ENCODE measurements at places on chromosomes 6 and 20.

- no peak for DNase-seq
These were observed 23.2 kb downstream of the HLA-A start for GRCh38 chr6:29965563-29965872.

GRCh38 chr6:87623248-87623647 is 33.3 kb downstream of the ORC3 start:
- DNase-seq, result no peak

- DNase-seq, result no peak
These were observed 621.9 kb downstream of the GRIK2 start for GRCh38 chr6:102015431-102015830.

DNA sequence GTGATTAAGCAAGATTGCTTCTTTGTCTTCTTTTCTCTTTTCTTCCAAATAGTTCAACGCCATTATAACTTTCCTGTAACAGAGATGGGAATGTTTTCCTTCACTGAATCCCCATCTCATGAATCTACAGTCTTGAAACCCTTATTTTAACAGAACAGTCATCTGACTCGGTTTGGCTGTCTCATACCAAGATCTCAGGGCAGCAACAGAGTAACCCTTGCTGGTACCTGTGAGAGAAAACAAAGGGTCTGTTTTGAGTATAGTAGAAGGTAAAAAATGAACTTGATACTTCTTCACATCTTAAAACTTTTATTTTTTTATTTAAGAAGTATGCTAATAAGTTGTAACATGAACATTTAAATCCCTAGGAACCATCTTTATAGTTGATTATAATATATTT is 19.6 kb upstream of the DSE start:
- DNase-seq, result no peak

DNA sequence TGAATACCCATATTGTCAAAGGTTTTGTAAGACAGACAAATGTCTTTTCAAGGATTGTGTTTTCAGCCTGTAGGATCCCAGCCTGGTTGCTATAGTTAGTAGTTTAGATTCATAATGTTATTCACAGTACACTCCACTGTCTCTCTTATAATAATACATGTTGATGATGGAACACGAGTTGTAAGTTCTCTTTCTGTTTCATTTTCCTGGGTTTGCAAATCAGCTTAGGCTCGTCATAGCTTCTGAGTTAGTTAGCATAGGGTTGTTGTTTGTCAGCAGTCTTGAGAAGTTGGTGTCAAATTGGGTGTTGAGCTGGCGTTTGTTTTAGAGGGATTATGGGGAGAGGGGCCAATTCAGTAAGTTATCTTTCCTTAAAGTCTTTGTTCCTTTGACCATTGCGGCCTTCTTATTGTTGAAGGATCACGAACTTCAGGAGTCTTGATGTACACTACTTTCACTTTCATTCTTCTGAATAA is 45.8 kb downstream of the QKI start:
- DNase-seq, result no peak

DNA sequence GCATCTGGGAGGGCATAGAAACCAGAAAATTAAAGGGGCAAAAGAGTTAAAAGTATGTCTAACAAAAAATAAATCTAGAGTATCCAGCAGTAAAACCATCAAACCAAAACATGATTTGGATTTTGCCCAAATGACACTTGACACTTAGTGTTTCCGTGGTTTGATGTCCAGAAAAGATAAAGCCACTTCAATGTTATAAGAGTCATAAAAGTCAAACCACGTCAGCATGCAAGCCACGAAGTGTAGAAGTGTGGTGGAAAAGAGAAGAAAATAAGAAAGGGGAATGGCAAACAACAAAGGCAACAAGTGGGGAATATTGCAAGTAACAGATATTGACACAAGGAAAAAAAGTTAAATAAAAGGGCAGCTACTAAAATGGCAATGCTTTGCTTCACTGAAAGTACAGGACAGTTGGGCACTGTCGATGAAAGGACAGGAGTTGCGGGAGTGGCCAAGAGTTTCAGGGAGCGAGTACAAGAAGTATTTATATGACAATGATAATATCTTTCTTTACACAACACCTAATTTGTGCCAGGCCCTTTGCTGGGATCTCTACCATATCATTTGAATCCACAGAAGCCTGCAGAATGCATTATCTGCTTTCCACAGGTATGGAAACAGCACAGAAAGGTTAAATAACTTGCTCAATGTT is 6.3 kb upstream of the HDDC2 start:
- no peak for DNase-seq

DNA sequence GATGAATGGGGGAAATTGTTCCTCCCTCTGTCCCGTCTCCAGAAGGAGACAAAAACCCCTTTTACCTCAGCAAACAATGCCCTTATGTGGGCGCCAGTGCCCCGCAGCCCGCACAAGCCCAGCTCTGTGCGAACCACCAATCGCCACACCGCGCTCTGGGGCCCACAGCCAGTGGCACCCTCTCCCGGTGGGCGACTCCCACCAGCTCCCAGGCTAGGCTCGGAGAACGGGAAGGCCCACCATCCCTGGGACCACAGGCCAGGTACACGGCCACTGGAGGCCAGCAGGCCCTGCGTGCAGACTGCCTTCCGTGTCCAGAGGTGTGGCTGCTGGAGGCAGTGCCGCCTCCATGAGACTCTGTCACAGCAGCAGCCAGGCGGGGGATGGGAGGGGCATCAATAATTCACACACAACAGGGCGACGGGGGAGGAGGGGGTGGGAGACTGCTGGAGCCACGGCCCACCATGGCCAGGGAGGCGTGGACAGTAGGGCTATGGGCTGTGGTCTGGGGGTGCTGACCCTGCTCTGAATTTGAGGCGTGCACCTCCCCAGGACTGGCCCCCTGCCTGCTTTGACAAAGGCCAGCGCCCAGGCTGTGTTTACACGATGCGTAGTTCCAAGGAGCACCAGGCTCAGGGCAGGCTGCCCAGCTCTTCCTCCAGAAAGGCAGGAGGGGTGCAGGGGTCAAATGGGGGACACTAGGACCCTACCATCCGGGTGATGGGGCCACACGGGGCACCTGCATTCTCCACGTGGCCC is 105.7 kb downstream of the ASXL1 start:
- no peak for DNase-seq

GRCh38 chr20:32470025-32470861 is 112.1 kb downstream of the ASXL1 start:
- no peak for DNase-seq

DNA sequence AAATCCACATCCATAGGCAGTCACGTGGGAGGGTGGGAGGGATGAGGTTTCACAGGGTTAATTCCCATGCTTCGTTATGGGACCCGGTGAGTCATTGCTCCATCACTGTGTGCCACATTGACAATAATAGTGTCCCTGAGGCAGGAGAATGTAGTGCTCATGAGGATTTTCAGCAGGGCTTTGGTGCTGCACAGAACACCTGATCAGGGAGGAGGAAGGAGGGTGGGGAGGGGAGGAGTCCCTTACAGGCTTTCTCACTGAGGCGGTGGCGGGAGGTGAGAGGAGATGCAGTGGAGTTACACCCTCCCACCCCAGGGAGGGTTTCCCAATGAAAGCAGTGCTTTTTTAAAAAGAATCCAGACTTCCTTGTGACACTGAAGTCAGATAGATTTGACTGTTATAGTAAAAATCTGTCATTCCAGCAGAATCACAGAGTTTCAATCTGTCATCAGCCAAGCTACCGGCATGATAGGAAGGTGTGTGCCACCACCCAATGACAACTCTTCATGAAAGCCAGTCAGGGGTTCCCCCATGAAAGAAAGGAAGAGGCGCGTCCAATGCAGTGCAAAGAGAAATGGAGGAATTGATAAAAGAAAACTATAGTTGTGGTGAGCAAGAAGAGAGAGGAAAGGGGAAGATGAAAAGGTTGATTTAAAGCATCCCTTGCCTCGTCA is 144.8 kb downstream of the TBC1D7 start:
- DNase-seq, result no peak

DNA sequence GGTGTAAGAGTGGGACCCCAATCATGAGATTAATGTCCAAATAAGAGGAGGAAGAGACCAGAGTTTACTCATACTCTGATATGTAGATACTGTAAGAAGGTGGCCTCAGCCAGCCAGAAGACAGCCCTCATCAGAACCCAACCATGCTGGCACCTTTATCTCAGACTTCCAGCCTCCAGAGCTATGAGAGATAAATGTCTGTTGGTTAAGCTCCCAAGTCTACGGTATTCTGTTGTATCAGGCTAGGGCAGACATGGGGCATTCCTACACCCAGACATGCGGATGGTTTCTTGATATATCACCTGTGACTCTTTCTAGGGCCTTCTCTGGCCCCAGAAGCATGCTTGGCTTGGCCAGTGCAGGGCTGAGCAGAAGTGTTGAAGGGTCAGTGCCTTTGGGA is 247.4 kb upstream of the RIN2 start:
- no peak for DNase-seq

DNA sequence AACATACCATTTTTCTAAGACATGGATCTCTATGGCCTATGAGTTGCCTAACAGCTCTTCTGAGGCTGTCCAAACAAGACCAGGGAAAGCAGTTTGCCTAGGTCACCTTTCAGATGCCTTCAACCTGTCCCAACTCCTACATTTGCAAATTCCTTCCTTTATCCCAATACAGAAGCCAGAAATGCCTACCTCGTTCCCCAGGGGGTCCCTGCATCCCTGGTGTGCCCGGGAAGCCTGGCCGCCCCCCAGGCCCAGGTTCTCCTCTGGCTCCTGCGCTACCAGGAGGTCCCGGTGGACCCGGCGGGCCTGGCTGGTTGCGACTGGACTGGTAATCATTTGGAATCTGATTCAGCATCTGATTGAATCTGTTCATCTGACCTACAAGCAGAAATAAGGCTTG is 115.9 kb downstream of the COL12A1 start:
- DNase-seq, result no peak

DNA sequence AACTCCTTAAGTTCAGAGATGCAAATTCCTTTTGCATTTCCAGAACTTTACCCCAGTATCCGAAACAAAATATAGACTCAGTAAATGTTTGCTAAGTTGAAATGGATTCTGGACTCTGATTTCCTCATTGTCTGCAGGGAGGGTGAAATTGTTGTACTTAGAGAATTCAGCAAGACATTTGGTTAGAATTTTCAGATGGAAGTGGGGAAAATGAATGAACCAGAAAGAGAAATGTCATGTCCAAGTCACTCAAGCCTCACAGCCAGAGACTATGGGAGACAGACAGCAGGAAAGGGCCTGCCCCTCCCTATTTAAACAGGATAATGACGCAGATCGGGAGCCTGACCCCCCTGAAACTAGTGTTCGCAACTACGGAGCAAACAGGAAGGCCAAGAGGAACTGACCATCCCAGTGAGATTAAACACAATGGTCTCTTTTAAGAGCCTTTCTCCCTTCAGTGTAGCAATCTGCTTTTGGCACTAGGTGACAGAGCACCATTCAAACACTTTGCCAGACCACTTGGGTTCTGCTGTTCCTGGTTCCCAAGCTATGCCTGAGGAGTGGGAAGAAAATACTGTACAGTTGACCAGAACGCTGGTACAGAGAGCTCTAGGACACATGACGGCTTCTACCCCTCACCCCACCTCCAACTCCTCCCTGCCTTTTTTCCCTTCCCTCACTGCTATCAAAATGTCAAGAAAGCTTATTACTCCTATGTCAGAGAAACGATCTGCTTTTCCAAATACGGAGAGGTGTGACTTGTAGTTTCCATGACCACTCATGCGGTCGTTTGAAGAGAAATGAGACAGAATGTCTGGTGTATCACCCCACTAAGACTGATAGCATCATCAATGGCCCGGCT is 13.7 kb downstream of the NEDD9 start:
- DNase-seq, result no peak

- no peak for DNase-seq
These were observed 36.5 kb downstream of the SULF2 start for GRCh38 chr20:47748823-47749222.

- DNase-seq, result no peak
These were observed 69.3 kb downstream of the RCAN2 start for GRCh38 chr6:46421939-46422338.

DNA sequence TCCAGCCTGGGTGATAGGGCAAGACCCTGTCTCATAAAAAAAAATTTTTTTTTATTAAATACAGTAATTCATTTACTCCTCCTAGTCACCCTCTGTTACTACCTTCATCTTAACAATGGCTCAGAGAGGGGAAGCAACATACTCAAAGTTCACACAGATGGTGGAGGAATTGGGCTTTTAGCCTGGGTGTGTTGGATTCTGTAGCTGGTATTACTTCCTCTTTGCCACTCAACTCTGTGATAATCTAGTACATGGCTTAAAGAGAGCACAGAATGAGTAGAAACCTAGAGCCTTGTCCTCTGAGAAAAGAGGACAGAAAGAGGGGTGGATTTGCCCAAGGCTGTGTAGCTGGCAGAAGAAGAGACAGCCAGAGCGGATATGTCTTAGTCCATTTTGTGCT is 96.6 kb downstream of the DLGAP4 start:
- DNase-seq, result no peak

GRCh38 chr6:28953585-28954258 is 29.9 kb upstream of the TRIM27 start:
- DNase-seq, result no peak

All from stimulated activated CD8-positive, alpha-beta memory T cell treated with anti-CD3 and anti-CD28 coated beads, Interleukin-7, amount 100 ng/mL, for 24 hours (primary cell).